Activated CD8-positive, alpha-beta T cell treated with anti-CD3 and anti-CD28 coated beads, Interleukin-2, amount 10 ng/mL, durations not matched to agents 7 days and 5 days (primary cell): ENCODE measurements at places on chromosomes 3 and 15.

DNA sequence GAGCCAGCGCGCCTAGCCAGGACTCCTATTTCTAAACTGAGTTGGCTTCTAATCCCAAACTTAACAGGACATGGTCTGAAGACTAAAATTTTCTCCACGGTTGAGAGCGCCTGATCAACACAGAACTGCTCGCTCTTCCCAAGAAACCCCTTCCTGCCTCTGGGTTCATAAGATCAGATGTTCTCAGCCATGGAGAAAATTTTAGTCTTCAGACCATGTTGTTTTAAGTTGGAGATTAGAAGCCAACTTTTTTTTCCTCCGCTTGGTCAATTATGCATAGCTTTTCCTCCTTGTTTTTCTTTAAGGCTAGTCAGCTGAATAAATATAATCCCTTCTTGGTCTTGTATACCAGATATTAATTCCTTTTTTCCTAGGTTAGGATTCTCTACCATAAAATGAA lies 356.6 kb upstream of the ADAMTS9 start:
- DNase-seq: no peak

GRCh38 chr15:68426116-68426515 lies 5.8 kb downstream of the ITGA11 start:
- DNase-seq: no peak

DNA sequence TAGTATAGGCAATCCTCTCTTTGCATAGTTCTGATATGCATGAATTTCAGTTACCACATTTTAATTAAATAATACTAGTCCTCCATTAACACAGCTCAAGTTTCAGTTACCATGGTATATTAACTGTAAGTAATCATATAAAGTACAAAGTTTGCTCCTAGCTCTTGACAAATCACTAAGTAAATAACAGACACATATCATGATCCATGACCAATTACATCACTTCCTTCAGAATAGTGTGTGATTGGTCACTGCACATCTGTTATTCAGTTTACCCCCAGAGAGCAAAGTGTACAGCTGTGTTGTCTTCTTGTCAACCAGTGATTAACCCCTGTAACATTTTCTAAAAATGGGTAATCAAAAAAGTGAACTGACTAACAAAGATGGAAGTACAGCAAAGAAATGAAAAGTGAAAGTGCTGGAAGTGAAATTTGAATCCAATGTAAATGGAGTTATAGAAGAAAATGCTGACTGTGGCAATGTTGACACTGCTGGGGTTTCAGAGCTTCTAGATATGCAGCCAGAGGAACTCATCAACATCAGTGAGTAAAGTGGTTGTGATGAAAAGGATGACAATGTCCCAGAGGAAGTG lies 30.2 kb upstream of the LEKR1 start:
- no peak for DNase-seq

DNA sequence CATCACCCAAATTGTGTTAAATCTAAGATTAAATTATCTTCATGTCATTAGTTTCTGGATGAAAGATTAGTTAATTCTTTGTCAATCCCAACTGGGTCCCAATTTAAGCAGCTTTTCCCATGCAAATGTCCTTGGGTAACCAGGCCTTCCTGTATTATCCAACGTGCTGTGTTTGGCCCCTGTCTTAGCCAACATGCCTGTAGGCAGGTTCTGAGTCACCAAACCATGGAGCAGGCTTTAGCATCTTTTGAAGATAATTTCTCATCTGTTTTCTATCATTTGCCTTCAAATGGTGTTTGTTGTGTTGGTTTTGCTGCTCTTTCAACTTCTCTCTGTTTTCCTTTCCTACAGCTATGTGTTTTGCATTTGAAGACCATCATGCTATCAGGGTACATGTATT lies 216.2 kb downstream of the ITPR1 start:
- no peak for DNase-seq

GRCh38 chr3:51796854-51797253 lies 17.8 kb upstream of the IQCF6 start:
- DNase-seq: peak; percentile 38

DNA sequence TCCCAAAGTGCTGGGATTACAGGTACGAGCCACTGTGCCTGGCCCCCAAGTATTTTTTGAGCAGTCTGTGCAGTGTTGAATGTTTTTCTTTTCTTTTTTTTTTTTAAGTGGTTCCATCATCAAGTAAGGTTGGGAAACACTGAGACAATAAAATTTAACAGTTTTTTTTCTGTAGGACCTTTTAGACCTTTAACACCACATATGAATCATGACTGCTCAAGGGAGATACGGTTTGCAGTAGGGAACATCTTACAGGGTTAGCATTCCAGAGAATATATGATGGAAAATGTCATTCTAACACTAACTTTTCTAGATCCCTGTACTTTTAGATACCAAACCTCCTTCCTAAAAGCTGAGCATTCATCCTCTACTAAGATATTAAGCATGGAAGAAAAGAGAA lies 41.7 kb downstream of the SNX4 start:
- no peak for DNase-seq

GRCh38 chr15:77715051-77715450 lies 82.3 kb upstream of the LINGO1 start:
- no peak for DNase-seq

DNA sequence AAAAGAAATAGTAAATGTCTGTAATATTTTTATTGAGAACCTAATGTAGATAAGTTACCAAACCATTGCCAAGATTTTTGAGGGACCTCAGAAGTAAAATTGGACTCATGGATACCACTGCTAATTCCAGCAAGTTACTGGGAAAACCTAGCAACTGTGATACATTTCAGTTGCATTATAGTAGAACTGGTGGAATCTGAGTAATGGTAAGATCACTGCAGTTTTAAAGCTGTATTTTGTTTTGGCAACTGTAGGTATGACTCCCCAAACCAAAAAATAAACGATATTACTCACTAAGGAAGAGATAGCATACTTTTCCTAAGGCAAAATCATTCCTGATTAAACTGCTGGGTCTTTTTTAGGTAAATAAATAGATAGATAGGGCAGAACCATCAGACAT lies 54.0 kb downstream of the ARMC8 start:
- no peak for DNase-seq

DNA sequence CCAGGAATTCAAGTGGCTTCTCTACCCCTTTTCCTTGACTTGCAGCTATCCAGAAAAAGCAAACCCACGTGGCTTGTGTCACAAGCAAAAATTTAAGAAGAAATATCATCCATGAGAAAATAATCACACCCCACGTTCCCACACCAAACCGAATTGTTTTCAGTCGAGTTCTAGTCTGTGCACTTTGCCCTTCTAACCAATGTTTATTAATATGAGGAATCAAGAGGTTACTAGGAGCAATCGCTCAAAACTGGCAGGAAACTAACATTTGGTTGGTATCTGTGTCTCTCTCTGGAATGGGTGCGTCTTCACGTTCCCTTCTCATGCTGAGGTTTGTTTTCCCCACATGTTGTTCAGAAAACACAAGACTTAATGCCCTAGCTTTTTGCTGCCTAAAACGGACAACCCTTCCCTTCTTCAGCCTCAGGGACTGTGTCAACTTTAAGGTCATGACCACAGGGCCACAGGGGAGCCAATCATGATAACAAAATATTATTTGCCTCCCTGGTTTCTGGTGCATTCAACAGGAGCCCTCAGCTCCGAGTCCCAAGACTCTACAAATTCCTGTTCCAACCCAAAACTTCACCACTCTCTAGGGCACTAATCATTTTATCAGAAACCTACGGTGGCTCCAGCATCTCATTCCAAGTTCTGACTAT lies 41.4 kb upstream of the LMCD1 start:
- no peak for DNase-seq

- no peak for DNase-seq
Measured at GRCh38 chr15:29087521-29088285, 181.9 kb downstream of the NSMCE3 start.

DNA sequence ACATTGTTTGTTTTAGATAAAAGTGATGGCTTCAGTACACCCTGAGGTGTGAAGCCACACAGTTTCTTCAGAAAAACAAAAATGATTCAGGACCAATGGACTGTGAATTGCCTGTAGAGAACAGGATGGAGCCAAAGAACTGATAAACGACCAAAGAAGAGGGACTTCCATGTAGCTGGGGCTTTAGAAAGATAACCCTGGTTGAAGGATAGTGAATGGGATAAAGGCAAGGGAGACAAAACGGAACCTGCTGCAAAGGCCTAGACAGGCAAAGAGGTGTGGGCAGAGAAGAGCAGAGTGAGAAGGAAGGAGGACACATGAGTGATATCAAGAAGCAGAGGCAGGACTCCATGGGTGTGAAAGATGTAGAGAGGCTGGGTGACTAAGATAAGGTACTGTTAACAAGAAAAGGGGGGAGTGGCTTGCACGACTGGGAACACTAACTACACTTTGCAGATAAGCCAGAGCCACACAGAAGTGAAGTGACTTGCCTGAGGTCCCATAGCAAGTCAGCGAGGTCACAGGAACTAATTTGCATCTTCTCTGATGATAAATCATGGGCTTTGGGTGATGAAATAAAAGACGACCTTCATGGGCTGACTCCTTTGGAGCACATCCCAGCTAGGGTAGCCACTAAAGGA lies 44.3 kb downstream of the RAB6B start:
- DNase-seq: no peak

GRCh38 chr3:36319680-36320079 lies 60.6 kb upstream of the STAC start:
- DNase-seq: no peak

DNA sequence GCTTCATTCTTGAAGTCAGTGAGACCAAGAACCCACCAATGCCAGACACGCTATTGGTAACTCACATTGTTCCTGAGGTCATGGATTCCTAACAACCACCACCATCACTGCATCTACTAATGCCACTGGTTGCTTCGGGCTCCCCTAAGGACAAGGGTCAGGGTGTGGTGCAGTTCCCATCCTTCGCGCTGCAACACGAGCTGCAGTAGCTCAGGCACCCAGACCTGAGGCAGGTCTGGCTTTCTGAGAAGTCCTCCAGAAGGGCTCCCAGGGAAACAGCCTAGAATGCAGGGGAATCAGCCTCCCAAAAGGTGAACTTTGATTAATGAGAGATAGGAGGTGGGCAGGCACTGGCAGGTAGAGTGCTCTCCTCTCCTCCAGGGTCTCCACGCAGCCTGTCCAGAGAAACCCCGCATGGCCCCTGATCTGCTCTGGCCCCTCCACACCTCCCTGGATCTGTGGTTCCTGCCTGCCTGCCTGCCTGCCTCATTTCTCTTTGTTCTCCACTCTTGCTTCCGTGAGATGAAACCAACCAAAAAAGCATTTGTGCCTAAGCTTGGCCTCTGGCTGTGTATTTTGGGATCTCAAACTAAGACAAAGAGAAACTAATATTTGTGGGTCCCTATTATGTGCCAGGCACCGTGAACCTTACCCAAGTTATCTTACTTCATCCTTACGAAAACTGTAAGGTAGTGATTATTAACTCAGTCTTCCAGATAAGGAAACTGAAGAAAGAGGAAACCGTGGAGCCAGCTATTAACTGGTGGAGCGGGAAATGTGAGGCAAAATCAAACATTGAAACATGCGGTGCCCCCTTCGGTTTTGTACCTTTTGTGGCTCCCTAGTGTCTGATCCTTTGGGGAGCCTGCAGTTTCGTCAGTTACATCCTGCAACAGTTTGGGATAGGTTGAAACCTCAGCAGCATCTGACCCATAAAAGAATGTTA lies 43.9 kb upstream of the USP3 start:
- no peak for DNase-seq

- no peak for DNase-seq
Measured at GRCh38 chr15:42184736-42185135, 23.4 kb downstream of the VPS39 start.

DNA sequence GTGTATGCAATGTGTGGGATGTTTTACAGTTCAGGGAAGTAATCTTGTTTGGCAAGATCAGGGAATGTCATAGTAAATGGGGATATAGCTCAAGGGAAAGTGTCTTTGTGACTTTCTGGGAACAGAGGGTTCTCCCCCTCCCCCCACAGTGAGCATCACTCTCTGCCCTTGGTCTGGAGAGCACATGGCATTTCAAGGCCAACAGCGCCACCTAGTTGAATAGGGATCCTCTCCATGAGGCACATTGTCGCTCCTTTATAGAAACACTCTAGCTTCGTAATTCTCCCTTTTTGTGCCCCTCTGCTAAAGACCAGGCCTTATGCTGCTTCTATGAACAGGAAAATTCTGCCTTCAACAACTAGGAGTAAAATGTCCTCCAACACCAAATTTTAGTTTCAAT lies 37.1 kb upstream of the ARNT2 start:
- DNase-seq: no peak

- DNase-seq: no peak
Measured at GRCh38 chr3:178325330-178325729, 210.9 kb upstream of the KCNMB2 start.
